ENCODE measurements at places on chromosomes 11 and 22.

GRCh38 chr11:59719556-59719955, 5.9 kb upstream of the OR10V1 start:
- DNase-seq = no peak

DNA sequence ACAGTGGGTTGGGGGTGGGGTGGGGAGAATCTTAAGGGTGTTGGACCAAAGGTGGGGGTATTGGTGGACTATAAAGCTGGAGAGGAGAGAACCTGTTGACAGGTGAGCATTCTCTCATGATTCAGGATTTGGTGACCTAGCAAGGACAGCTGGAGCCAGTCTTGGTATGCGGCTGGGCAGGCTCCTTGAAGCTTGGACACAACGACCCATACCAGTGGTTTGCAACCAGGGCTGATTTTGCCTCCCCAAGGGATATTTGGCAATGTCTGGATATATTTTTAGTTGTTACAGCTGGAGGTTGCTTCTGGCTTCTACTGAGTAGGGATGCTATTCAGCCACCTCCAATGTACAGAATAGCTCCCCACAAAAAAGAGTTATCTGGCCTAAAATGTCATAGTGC, 5.6 kb downstream of the EXT2 start:
- DNase-seq = no peak

GRCh38 chr11:57167125-57167846, 14.5 kb upstream of the LRRC55 start:
- no peak for DNase-seq

- DNase-seq = no peak
Observed at GRCh38 chr11:76978239-76978638, 56.0 kb upstream of the B3GNT6 start.

DNA sequence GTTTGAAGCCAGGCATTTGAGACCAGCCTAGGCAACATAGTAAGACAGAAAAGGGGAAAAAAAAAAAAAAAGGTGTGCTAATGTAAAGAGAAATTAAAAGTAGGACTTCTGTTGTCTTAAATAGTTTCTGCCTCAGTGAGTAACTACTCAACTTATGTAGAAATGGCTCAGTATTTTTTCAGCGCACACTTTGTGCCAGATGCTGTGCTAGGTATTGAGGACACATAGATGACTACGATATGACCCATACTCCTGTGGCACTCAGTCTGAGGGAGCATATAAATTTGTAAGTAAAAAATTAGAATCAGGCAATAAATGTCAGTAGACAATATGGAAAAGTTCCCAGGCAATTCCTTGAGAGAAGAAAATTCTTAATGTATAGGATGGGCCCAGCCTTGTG, 93.9 kb downstream of the YAP1 start:
- no peak for DNase-seq

DNA sequence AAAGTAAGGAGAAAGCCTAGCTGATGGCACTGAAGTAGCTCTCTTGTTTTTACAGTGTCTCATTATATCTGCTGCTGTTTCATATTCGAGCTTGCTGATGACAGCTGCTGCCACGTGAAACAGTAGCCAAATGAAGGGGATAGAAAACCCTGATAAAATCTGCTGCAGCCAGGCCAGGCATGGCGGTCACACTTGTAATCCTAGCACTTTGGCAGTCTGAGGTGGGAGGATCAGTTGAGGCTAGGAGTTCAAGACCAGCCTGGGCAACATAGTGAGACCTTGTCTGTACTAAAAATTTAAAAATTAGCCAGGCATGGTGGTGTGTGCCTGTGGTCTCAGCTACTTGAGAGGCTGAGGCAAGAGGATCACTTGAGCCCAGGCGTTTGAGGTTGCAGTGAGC, 13.4 kb downstream of the IFT46 start:
- no peak for DNase-seq

- no peak for DNase-seq
Observed at GRCh38 chr11:124511745-124512144, 31.7 kb downstream of the OR8B12 start.

- DNase-seq = no peak
Observed at GRCh38 chr11:326842-327580, 6.4 kb upstream of the IFITM3 start.

GRCh38 chr22:48142388-48142787, 1379.9 kb downstream of the TBC1D22A start:
- DNase-seq = no peak

DNA sequence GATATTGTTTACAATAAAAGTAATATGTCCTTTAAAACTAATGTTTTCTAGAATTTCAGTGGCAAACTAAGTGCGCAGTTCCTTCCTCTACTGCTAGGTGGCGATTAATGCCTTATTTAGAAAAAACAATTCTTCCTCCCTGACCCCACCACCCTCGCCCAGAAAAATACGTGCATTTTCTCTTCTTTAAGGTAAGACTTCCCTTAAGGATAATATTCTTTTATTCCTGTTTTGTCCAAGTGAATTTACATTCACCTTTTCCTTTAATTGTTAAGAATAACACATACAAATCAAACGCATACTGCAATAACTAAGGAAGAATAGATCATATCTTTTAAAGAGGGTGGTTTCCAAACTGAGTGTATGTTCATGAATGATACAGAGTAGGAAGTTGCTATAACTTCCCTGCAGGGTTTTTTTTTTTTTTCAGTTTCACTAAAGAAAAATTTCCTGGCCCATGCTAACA, 17.0 kb upstream of the PSMA1 start:
- no peak for DNase-seq

DNA sequence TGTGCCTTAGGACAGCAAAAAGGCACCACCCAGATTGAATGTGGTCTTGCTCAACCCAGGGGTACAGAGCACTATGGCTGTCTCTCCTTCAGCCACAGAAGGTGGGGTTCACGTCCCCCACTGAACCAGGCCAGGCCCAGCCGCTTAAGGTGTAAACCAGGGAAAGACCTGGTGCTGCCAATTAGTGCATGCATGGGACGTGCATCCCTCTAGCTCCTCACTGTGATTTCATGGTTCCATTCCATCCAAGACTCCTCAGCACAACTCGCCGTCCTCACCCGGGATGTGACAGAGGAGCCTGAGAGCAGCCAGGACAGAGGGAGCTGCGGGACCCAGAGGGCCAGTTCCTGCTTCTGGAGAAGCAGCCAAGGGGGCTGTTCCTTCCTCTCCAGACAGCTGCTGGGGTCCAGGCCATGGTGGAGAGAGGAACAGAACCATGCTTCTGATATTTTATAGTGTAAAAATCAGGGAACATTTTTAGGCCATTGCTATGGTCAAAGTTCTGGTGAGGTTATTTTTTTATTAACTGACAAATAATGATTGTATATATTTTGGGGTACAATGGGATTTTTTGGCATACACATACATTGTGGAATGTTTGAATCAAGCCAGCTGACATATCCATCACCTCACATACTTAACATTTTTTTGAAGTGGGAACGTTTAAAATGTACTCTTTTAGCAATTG, 492.2 kb upstream of the B3GAT1 start:
- DNase-seq = no peak

GRCh38 chr22:23789638-23790037, 2.9 kb downstream of the SMARCB1 start:
- no peak for DNase-seq

- DNase-seq = no peak
Observed at GRCh38 chr11:68038718-68039525, at the start of gene TCIRG1. Gene TCIRG1 (plus strand): TSS chr11:68039025. CDS start chr11:68041272, 2,247 bp downstream.

DNA sequence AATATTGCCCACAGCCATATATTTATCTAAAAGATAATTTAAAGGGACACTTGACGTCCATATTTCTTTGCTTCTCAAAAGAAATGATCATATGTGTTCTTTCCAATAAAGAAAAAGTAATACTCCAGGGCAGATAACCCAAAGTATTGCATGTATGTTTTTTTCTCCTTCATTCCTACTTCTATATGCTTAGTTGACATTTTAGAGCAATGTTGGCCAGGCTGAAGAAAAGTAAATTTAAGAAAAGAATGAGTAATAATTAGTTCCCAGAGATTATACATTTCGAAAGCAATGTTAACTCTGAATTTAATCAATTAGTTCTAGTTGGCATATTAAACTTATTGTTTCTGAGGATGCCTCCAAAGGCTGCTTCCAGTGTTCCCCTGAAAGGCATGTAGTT, 48.2 kb downstream of the DNAJC24 start:
- DNase-seq = no peak

- DNase-seq = peak; percentile 73
Observed at GRCh38 chr11:124643605-124644425, 21.2 kb downstream of the TBRG1 start.

DNA sequence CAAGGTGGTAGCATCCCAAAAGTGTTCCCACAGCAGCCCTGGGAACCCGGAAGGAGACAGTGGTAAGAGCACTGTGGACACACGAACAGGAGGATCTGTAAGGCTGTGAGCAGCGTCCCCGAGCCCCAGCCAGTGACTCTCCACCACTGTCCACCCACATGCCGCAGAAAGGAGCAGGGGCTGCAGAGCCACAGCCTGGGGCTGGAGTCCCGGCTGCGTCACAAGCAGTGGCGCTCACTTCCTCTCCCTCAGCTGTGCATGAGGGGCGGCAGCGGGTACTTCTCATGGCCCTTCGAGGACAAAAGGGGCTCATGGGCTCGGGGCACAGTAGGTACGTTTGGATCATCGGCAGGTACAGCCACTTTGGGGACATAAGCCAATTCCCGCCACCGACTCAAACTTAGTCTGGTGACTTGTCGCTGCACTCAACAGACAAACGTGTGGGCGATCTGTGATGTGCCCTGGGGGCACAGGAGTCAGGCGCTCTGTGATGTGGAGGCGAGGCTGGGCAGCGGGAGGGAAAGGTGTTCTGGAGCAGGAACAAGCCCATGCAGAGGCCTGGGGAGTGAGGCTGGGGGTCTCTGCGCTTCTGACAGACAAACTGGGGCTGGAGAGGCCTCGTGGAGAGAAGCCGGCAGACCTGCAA, 68.5 kb downstream of the SCUBE1 start:
- DNase-seq = no peak

DNA sequence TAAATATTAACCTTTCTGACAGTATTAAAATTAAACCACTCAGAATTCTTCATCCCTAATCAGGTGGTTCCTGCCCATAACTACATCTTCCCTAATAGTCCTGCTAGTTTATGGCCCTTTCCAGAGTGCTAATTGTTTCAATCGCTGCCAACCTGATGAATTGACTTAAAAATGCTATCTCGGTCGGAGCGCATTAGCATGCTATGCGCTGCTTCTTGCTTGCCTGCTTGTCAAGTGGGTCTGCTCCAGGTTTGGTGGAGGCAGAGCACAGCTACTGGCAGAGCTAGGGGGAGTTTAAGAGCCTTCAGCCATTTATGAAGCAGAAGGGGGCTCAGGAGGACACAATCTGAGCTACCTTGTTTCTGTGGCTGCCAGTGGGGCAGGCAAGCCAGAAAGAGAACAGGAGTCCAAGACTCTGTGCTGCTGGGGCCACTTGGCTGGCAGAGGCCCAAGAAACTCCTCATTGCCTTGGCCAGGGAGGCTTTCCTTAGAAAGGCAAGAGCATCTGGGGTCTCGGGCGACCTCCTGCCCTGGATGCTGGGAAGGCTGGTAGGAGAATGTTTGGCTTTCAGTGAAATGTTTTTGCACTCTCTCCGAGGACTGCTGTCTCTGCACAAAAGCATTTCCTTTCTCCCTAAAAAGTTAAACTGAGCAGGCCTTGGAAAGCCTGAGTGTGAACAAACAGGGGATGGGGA, 62.1 kb upstream of the PHOX2A start:
- peak; percentile 12 for DNase-seq

GRCh38 chr11:44936951-44937543, 13.6 kb downstream of the TP53I11 start:
- no peak for DNase-seq

GRCh38 chr11:17238377-17238776, 30.6 kb upstream of the PIK3C2A start:
- DNase-seq = no peak

- no peak for DNase-seq
Observed at GRCh38 chr11:68053117-68053516, 14.3 kb downstream of the TCIRG1 start.

GRCh38 chr11:133040289-133040900, 491.9 kb downstream of the OPCML start:
- DNase-seq = no peak

- DNase-seq = no peak
Observed at GRCh38 chr11:58898106-58898505, 41.2 kb upstream of the GLYATL1 start.

- DNase-seq = no peak
Observed at GRCh38 chr11:8532475-8532874, 61.6 kb downstream of the STK33 start.

GRCh38 chr11:3341298-3341697, 37.6 kb downstream of the ZNF195 start:
- no peak for DNase-seq

DNA sequence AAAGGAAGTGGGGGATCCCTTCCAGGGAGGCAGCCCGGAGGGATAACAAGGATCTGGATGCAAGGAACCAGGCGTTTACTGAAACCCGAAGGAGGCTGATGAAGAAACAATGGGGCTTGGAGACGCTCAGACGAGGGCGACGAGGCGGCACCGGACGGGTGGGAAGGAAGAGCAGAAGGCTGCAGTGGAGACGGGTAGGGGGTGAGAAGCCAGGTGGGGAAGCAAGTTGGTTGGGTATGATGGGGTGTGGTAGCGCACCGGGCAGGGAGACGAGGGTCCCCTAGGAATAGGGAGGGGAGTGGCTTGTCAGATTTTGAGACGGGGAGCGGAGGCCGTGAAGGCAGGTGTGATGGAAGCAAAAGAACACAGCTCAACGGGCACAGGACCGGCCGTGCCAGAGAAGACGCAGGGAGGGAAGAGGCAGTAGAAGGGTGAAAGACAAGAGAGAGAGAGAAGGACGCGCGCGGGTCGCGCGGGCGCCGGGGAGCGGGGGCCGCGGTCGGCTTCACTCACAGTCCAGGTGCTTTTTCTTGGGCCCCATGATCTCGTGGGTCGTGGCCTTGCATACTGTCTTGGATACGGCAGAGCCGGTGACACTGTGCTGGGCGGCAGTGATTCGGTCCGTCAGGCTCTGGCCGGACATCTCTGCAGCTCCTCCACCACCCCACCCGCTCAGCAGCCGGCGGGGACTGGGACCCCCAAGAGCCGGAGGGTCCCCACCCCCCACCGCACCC, 579 bp downstream of the PICALM start:
- no peak for DNase-seq

DNA sequence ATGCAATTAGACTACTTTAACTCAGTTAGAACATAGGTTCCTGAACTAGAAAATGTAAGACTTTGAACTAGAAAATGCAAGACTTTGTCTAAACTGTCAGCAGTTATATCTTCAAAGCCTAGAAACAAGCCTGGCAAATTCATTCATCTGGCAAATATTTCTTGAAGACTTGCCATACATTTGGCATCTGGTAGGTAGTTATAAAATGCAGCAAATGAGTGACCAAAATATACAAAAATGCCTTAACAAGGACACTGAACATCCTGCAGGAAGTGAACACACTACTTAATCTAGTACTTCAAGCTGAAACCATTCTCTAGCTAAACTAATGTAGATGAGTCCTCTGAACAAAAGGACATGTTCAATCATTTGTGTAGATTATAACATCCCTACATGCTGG, 84.7 kb upstream of the SCUBE2 start:
- no peak for DNase-seq

- no peak for DNase-seq
Observed at GRCh38 chr11:65246506-65246905, 15.3 kb upstream of the POLA2 start.

- no peak for DNase-seq
Observed at GRCh38 chr11:9065607-9066432, 25.6 kb downstream of the SCUBE2 start.

- no peak for DNase-seq
Observed at GRCh38 chr11:120363436-120363835, 27.2 kb downstream of the ARHGEF12 start.
